Activated CD4-positive, alpha-beta memory T cell treated with anti-CD3 and anti-CD28 coated beads, Interleukin-2, amount 10 ng/mL, durations not matched to agents 7 days and 5 days (primary cell): ENCODE measurements at places on chromosomes 1 and 21. TPM values are rescaled to one million over a fixed set of nuclear protein-coding genes. Genes with fewer than 3 reads are reported as not detected.

GRCh38 chr1:167820684-167821355, 93.1 kb downstream of the ADCY10 start:
- no peak overlapping the region for H3K4me3 ChIP-seq

DNA sequence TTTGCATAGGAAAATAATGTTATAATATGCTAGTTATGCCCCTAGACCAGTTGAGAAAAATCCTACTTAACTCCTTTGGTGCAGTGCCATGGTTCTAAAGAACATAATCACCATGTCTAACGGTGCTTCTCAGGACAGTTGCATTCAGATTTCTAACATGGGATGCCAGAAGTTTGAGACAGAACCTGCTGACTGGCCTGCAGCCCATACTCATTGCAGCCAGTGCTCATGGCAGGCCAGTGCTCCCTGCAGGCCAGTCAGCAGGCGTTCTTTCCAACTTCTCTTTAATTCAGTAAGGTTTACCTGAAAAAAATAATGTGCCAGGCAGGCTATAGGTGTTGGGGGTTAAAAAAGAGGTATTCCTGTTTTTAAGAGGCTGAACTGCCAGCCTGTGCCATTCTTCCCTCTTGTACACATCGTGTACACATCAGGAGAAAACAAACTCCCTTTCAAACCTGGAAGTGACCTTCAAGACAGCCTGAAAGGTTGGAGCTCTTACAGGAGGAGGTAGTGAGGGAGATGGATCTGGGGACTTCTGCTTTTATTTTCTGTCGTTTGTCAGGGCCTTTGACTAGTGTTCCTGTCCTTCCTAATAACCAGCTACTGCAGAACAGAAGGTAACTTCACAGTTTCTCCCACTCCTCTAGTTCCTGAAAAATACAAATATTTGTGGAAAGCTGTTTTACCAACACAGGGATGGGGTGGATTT, 146.0 kb upstream of the MAGI3 start:
- DNase-seq: no peak
- H3K4me1 ChIP-seq: no peaks in the 10 kb centered on the region
- no peaks in the 10 kb centered on the region for H3K36me3 ChIP-seq
- H3K4me3 ChIP-seq: no peak overlapping the region
- no peak overlapping the region for H3K27ac ChIP-seq

- H3K36me3 ChIP-seq: no peaks in the 10 kb centered on the region
- no peak overlapping the region for H3K27ac ChIP-seq
- H3K27me3 ChIP-seq: peaks cover 6% of the 10 kb centered on the region
Observed at GRCh38 chr1:5617179-5617520, 375.1 kb downstream of the NPHP4 start.

CHI3L1 gene
- total RNA-seq: not detected

GRCh38 chr1:154352581-154353459, 27.5 kb downstream of the ATP8B2 start:
- H3K27ac ChIP-seq: peak overlapping the region; percentile 62
- peak; percentile 46 for DNase-seq
- H3K4me1 ChIP-seq: peaks cover 38% of the 10 kb centered on the region
- peaks cover 30% of the 10 kb centered on the region for H3K36me3 ChIP-seq
- peaks cover 2% of the 10 kb centered on the region for H3K27me3 ChIP-seq
- peak overlapping the region; percentile 53 for H3K4me3 ChIP-seq

RGS1 gene
- total RNA-seq: 69.2 TPM

DNA sequence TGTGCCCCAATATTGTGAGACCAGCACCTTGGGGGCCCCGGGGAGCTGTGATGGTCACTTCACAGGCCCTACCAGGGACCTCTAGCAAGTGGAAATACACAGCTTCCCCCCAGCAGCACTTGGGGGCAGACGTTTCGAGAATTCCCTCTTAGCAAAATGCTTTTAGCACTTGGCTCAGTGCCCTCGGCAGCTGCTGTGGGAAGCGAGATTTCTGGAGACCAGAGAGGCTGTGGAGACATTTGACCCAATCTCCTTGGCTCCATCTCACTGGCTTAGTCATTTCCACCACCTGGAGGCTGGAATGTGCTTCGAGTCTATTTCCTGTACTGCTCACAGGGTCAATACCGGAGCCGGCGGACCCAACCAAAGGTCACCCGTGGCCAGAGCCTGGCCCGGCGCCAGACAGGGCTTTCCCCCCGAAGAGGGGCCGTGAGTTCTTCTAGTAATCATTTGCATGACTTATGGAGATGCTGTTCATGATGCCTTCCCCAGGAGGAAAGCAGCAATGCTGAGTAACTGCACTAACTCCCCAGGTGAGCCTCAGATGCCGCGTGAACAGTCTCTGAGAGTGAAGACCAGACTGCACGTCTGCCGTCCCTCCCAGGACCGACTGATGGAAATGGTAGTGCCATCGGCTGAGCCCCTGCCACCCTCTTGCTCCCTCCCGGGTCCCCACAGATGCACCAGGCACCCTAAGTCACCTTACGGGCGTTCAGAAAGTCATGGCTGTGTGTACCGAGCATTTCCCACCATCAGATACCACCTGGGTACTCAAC, 4.4 kb upstream of the C2CD2 start:
- H3K36me3 ChIP-seq: no peaks in the 10 kb centered on the region
- H3K27ac ChIP-seq: no peak overlapping the region
- no peak overlapping the region for H3K4me3 ChIP-seq
- H3K27me3 ChIP-seq: peaks cover 23% of the 10 kb centered on the region
- H3K4me1 ChIP-seq: peaks cover 6% of the 10 kb centered on the region

SLC30A2 gene
- not detected for total RNA-seq

CADM3 gene
- total RNA-seq: not detected

GPR37L1 gene
- not detected for total RNA-seq
